SHP77 (cell line): ENCODE measurements at places on chromosomes 5 and 9.

DNA sequence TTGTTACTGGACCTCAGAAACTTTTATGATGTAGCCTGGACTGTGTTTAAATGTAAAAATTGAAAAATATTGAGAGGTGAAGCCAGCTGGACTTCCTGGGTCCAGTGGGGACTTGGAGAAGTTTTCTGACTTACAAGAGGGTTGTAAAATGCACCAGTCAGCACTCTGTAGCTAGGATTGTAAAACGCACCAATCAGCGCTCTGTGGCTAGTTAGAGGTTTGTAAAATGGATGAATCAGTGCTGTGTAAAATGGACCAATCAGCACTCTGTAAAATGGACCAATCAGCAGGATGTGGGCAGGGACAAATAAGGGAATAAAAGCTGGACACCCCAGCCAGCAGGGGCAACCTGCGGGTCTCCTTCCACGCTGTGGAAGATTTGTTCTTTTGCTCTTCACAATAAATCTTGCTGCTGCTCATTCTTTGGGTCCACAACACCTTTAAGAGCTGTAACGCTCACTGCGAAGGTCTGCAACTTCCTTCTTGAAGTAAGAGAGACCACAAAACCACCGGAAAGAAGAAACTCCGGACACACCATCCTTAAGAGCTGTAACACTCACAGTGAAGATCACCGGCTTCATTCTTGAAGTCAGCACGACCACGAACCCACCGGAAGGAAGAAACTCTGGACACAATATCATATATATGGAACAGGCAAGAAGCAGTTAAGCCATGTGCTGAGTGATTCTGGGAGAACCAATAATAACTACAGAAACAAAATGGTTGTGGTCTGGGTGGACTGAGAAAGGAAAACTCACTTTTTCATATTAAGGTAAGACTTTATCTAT is 201.3 kb downstream of the GABRG2 start:
- DNase-seq = no peak

DNA sequence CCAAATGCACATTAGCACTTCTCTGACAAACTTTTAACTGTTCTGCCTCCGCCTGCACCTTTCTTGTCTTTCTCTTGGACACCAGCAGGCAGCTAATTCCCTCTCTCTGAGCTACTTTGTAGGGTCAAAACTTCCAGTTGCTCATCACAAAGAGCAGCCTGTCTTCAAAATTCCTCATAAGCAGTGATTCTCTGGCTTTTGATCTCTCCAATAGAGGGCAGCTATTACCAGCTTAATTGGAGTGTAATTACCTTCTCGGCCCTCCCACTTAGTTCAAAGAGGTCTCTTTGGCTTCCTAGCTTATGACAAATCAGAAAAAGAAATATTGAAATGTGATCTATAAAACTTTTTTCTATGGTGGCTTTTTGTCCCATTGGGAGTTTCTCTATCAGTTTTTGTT is 43.6 kb upstream of the RAD23B start:
- DNase-seq = no peak

DNA sequence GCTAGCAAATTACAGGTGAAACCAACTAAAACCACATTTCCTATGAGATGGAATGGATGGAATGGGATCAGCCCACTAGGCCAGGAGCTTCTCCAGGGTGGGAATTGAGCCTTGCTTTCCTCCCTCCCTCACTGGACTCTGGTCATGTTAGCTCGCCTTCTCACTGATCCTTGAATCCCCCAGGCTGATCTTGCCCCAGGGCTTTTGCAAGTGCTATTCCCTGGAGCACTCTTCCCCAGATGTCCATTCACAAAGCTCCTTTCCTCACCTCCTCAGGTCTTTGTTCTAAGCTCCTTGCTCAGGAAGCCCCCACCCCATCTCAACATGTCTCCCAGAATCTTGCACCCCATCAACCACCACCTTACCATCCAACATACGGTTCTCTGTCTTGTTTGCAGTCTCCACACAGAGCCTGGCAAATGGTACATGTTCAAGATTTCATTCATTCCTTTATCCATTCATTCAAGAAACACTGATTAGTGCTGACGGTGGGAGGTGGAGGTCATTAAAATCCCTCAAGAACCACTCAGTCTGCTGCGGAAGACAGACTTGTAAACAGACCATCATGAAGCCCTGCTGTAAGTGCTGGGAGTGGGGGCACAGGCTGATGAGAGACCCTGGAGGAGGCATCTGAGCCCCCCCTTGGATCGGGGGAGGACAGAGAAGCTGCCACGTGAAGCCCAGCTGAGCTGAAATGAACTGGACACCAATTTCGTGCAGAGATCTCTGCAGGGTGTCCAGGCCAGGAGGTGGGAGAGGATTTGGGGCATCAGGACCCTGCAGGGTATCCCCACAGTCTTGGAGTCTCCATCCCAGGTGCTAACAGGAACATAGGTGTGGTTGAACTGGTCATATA is 141.7 kb downstream of the BARX1 start:
- no peak for DNase-seq

DNA sequence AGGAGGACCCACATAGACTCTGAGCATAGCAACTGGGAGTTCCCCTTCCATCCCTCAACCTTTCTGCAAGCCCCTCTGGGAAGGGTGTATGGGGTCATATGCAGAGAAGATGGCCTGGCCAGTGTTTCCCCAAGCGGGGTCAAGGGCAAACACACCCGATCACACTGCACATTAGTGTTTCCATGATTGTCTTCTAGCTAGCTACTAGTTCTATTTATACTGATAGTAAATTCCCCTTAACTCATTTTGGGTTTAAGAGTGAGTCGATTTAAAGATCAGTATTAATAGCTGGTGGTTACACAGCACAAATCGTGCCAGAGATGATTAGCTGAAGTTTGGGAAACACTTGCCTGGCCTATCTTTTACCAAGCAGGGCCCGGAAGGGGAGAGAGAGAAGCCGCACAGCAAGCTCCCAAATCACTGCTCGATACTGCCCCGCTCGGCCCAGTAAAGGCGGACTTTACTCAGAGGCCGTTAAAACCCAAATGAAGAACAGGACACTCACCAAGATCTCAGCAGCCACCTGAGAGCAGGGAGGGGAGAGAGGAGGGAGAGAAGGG is 29.4 kb upstream of the TNIP1 start:
- DNase-seq = no peak

DNA sequence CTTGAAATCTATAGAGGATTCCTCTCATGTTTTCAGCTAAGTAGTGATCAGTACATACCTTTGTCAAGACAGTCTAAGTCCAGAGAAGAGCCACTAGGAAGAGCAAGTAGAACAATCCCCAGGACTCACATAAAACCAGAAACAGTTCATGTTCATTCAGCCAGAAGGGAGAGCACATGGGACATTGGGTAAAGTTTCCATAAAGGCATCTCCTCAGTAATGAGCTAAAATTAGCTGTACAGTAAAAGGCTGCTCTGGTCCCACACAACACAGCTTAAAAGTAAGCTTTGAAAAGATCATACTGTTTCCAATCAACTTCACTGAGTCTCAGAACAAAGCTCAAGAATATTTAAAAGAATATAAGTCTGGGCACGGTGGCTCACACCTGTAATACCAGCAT is 32.4 kb downstream of the HOMER1 start:
- no peak for DNase-seq

DNA sequence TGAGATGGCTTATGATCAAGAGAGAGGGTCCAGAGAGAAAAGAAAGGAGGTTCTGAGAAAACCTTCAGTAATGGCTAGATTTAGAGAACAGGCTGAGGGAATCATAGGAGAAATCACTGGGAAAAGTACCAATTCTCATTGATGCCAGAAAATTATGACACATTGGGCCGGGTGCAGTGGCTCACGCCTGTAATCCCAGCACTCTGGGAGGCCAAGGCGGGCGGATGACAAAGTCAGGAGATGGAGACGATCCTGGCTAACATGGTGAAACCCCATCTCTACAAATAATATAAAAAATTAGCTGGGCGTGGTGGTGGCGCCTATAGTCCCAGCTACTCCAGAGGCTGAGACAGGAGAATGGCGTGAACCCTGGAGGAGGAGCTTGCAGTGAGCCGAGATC is 29.5 kb upstream of the PLIN2 start:
- no peak for DNase-seq

- DNase-seq = no peak
These were observed 6.1 kb downstream of the SLCO4C1 start for GRCh38 chr5:102290004-102290403.

DNA sequence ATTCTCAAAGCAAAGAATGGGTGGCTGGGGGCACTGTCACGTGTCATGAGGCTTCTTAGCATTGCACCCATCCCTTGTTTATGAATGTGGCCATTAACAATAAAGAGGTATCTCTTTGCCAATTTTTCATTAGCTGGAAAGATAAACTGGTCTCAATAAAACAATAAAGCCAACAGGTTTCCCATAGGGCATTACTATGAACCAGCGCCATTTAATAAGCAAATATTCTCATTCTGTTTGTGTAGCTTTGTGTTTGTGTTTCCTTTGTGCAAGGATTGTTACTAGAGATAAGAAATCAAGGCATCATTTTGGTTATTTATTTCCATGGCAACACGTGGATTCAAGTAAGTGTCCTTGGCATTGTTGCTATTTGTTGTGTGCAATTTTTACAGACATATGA is 37.6 kb upstream of the CAST start:
- DNase-seq = no peak
